Caco-2 (cell line): ENCODE measurements at places on chromosomes 12 and 14. TPM values are rescaled to one million over a fixed set of nuclear protein-coding genes. Genes with fewer than 3 reads are reported as not detected.

Gene FSCB
- total RNA-seq: not detected in 2 replicates

GRCh38 chr14:66330916-66331315, 155.3 kb upstream of the CCDC196 start:
- no peak for DNase-seq

- DNase-seq: no peak
Measured at GRCh38 chr12:76288218-76288617, 60.0 kb downstream of the BBS10 start.

DNA sequence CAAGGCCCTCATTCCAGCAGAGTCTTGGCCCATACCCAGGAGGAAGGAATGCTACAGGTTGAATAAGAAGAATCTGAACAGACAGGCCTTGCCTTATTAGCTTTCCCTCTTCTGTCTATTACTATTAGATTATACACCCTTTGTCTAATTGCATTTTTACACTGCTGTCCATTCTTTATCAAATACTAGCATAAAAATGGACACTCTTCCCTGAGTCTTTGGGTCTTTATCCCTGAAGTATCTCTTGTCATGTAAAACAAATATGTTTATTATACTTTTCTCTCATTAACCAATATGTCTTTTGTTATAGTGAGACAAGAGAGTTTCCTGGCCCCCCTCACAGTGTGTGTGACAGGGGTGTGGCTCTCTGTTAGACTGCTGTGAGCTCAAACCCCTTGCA, 897.4 kb upstream of the SEL1L start:
- no peak for DNase-seq
